ENCODE measurements at places on chromosomes 3 and 15. TPM values are rescaled to one million over a fixed set of nuclear protein-coding genes. Genes with fewer than 3 reads are reported as not detected.

ATP13A5 gene
- total RNA-seq: not detected

ADAMTS7 gene
- total RNA-seq: 12.6 TPM

SPINK8 gene
- total RNA-seq: not detected

FGF7 gene
- 342 TPM for total RNA-seq

TRH gene
- total RNA-seq: not detected

POPDC2 gene
- total RNA-seq: 0.59 TPM

BFSP2 gene
- total RNA-seq: not detected

ANKRD34C gene
- not detected for total RNA-seq

CHRNA7 gene
- not detected for total RNA-seq

GABRA5 gene
- total RNA-seq: 5.7 TPM

LMAN1L gene
- total RNA-seq: not detected

ITIH3 gene
- not detected for total RNA-seq

SLCO3A1 gene
- total RNA-seq: 0.30 TPM

GOLGB1 gene
- 93.2 TPM for total RNA-seq

MOBP gene
- total RNA-seq: not detected

SLC22A13 gene
- 1.6 TPM for total RNA-seq

ISLR2 gene
- total RNA-seq: 0.60 TPM

LCTL gene
- 4.8 TPM for total RNA-seq

VILL gene
- total RNA-seq: 8.9 TPM

DUOX2 gene
- total RNA-seq: not detected

CRABP1 gene
- not detected for total RNA-seq

GPR27 gene
- not detected for total RNA-seq

KLF15 gene
- total RNA-seq: not detected

ADCY5 gene
- 1.3 TPM for total RNA-seq

P2RY13 gene
- not detected for total RNA-seq

ARRDC4 gene
- total RNA-seq: 11.0 TPM

FSD2 gene
- not detected for total RNA-seq

ASB14 gene
- 0.05 TPM for total RNA-seq

HYAL1 gene
- 0.42 TPM for total RNA-seq

SRGAP3 gene
- total RNA-seq: 1.5 TPM
